ENCODE measurements at places on chromosomes 4 and X.

DNA sequence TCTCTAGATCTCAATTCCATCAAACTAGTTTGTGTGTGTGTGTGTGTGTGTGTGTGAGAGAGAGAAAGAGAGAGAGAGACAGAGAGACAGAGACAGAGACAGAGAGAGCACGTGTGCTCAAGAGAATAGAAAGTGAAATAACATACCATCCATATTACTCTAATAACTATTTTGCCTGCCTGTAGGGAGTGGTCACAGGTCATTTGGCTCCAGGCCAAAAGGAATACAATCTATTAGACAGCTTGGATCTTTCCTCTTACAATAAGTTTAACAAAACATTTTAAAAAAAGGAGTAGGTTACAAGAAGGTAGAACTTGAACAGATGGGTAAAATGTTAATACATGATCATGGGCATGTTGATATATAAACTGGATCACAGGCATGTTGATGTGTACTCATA is 76.2 kb downstream of the COL4A6 start:
- no peak for DNase-seq

- DNase-seq, result no peak
Measured at GRCh38 chr4:1080961-1081688, 32.2 kb downstream of the RNF212 start.

DNA sequence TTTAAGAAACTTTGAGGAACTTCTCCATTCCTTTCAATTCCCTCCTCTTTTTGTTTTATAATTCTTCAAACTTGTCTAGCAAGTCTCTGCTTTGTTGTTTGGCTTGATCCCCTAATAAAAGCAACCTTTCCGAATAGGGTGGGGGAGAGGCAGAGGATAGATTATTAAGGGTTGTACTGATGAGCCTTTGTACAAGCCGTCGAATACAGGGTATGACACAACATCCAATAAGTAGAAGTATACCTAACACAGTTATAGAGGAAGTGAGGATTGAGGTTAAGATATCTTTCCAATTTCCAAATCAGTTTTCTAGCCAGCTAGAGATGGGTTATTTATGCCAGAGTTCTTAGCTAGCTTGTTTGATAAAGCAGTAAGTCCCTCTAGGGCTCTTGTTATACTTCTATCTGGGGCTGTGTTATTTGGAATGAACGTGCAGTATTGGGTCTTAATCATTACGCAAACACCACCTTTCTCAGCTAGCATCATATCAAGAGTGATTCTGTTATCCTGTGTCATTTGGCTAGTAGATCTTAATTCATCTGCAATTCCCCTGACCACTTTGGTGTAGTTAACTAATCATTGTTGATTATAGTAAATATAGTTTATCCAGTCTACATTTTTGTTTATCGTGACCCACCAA is 18.5 kb downstream of the METAP1 start:
- DNase-seq, result no peak

DNA sequence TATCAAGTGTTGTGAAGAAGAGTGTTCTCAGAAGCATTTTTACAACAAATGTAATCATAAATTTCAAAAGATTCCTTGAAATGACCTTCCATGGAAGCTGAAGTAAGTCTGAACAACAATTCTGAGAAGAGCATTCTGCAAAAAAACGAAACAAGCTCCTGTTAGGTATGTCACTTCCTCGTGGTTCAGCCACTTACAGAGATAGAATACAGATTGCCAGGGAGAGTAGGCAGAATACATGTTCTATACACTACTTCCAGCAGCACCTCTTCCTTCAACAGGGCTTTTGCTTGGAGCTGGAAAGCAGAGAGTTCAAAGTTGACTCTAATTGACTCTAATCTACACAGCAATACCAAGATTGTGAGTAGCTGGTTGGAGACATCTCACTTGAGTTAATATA is 274.5 kb downstream of the ADGRA3 start:
- DNase-seq, result no peak

DNA sequence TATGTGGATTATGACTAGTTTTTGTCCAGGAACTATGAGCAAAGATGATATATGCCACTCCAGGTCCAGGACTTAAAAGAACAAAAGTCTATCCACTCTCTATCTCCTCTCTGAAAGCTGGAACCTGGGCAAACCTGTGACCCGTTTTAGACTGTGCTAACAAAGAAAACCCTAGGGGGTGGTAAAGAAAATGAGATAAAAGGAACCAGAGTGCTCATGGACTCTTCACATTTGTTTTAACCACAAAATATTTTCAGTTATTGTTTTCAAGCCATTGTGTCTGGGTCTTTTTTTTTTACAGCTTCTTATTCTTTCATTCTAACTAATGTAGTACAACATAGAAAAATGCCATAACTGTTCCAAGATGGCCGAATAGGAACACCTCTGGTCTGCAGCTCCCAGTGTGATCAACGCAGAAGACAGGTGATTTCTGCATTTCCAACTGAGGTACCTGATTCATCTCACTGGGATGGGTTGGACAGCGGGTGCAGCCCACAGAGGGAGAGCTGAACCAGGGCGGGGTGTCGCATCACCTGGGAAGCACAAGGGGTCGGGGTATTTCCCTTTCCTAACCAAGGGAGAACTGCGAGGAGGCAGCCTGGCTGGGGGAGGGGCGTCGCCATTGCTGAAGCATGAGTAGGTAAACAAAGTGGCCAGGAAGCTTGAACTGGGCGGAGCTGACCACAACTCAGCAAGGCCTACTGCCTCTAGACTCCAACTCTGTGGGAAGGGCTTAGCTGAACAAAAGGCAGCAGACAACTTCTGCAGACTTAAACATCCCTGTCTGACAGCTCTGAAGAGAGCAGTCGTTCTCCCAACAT is 45.1 kb downstream of the CHM start:
- no peak for DNase-seq

- DNase-seq, result no peak
Measured at GRCh38 chr4:74738464-74739143, 55.7 kb downstream of the BTC start.

- DNase-seq, result no peak
Measured at GRCh38 chr4:37865450-37865849, 25.4 kb upstream of the TBC1D1 start.

Data from pons (tissue), 1 donor.